NCI-H2081 (cell line): ENCODE measurements at places on chromosomes 5 and 9.
A peak's percentile ranks its signal among the peaks of the same experiment; 100 is the strongest.

DNA sequence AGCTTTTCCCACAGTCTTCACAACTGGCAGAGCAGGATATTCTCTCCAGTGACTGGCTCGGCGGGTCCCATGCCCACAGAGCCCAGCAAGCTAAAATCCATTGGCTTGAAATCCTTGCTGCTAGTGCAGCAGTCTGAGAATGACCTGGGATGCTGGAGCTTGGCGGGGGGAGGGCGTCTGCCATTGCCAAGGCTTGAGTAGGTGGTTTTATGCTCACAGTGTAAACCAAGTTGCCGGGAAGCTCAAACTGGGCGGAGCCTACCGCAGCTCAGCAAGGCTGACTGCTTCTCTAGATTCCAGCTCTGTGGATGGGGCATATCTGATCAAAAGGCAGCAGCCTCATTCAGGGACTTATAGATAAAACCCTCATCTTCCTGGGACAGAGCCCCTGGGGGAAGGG lies 194.1 kb downstream of the CCDC171 start:
- no peak for DNase-seq

GRCh38 chr9:2116073-2116472 lies 100.9 kb downstream of the SMARCA2 start:
- no peak for DNase-seq

GRCh38 chr5:149930043-149930748 lies 14.4 kb downstream of the PDE6A start:
- DNase-seq = no peak

DNA sequence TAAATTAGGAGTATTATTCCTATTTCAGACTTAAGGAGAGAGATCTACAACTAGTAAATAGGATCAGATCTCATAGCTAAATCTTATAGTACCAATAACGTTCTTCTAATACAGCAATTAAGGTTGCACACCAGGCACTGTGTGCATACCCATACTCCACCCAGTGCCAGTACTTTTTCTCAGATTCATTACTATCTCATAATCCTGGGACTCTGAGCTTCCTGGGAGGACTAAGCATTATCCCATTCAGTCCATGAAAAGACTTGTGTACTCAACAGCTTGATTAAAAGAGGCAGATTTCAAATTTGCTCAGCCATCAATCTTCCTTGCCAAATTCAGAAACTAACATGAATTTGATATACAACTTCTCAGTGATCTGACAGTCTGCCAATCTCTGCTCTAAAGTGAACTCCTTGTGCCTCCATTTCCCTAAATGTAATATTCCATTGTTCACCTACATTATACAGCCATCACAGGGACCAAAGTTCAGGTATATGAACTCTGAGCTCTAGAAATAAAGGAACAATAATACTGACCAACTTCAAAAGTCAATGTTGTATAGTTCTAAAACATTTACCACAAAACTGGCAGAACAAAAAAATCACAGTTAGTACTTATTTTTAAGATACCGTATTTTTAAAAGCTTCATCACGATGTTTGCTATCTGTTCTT lies 7.2 kb downstream of the STRBP start:
- DNase-seq = no peak

- DNase-seq = no peak
These were observed 24.5 kb upstream of the PDZD2 start for GRCh38 chr5:31614151-31615020.

- DNase-seq = no peak
These were observed 212.2 kb downstream of the CHSY3 start for GRCh38 chr5:130116462-130116861.

DNA sequence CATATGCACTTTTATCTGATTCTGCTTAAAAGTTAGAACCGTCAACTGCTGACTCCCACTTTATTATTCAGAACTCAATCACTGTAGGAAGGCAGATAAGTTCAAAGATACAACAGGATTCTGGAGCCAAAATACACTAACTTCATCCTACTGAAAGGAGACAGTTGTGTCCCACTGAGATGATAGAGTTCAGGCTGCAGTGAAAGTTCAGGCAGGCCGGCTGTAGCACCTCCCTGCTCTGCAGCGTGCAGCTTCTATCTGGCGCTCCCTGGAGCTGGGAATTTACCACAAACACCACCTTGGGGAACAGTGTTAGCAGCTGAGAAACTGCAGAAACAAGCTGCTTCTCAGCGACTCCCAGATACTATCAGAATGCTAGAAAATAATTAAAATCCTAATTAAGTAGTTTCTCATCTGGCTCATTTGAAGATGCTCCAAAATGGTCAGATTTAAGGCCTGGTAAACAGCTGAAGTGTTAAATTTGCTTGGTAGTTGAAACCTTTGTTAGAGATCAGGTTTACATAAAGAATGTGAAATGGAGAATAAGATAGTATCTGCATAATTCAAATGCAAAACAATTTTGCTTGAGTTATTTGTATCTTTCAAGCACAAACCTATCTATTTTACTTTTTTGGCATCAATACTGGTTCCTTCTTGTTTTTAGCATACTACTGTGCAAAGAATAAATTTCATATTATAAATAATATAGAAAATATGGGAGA lies 52.3 kb upstream of the CNTLN start:
- DNase-seq = no peak

DNA sequence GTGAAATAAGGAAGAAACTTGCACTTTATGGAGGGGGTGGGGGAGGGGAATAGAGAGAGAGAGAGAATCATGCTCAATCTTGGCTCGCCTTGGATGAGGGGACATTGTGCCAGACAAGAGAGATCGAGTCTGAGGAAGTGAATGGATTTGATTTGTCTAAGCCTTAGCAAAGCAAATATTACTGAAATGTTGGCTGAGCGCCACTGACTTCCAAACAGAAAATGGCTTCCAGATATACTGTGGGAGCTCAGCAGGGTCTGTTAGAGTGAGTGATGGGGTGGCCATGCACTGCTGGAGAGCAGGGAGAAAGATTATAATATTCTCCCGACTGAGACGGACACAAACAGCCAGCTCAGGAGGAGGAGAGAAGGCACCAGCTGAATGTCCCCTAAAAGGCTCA lies 34.5 kb downstream of the BRINP1 start:
- DNase-seq = peak; percentile 34

DNA sequence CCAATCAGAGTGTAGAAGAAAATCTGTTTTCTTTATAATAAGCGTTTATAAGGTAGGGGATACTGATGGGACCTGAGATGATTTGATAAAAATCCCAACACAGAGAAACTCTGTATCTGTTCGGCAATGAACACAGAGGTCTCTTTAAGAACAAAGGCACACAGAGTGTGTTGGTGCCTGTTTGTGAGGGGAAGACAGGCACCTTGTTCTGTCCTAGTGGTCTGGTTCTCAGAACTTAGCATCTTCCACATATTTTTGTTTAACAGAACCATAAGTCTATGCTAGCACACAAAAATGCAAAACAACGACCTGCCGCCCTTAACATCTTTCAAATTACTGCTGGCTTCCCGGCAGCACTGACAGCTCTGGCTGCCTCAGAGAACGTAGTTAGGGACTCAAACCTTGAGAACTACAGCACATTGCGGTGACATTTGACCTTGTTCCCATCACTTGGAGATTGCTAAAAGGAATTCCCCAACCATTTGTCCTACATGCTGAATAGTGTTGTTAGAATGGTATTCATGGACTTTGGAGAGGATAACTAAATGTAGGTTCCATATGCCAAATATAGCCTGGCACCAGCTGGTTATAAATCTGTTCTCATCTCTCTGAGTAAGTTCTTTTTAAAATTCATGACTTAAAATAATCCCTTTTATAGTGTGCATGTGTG lies 871.7 kb upstream of the TYRP1 start:
- DNase-seq = no peak

GRCh38 chr5:75510836-75511434 lies 494 bp downstream of the CERT1 start:
- DNase-seq = peak; percentile 1

DNA sequence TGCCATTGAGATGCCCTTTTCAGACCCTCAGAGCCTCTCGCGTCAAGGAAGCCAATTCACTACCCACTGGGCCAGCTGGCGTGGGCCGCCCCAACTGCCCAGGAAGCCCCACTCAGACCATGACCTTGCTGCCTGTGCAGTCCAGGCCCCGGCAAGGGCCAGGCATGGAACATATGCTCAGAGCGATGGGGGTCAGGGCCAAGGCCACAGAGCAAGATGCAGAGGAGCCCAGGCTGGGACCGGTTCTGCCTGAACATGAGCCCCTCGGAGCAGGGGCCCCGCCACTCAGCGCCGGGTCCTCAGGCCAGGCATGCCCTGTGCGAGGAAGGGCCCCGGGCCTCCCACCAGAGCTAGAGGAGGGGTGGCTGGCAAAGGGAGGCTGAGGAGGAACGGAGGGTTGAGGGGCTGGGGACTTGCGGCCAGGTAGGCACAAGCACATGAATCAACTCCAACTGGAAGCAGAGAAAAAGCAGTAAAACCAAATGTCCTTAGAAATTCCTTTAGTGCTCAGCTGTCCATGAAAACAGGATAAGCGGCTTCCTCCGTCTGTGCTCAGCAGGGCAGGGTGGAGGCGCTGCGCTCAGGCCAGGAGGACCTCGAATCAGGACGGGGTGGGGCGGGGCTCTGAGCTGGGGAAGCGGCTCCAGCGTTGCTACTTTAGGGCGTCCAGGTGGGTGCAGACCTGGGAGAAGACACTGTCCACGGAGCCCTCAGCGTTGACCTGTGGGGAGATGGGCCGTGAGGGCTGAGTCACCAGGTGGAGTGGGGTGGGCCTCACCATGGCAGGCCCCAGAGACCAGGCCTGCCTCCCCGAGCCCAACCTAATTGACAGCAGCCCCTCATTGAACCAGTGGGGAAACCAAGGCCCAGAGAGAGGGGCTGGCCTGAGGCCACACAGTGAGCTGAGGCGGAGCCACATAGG lies 9.9 kb downstream of the AK1 start:
- DNase-seq = no peak

GRCh38 chr5:30968971-30969370 lies 224.5 kb upstream of the CDH6 start:
- no peak for DNase-seq

GRCh38 chr5:93800988-93801811 lies 59.8 kb upstream of the POU5F2 start:
- DNase-seq = peak; percentile 57

DNA sequence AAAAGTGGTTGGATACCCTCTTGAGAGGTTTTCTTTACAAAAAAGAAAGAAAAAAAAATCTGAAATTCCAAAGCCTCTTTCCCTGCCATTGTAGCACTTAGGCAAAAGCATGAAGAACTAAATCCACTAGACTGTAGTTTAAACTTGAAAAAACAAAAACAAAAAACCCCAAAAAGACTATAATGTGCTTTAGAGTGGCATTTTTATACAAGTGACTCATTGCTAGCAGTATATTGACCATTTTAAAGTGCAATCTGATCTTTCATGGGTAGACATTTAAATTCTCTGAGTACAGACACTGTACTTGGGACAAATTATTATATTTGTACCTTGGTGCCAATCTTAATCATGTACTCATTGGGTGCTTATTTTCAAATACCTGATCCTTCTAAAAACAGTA lies 50.8 kb downstream of the NDFIP1 start:
- no peak for DNase-seq

DNA sequence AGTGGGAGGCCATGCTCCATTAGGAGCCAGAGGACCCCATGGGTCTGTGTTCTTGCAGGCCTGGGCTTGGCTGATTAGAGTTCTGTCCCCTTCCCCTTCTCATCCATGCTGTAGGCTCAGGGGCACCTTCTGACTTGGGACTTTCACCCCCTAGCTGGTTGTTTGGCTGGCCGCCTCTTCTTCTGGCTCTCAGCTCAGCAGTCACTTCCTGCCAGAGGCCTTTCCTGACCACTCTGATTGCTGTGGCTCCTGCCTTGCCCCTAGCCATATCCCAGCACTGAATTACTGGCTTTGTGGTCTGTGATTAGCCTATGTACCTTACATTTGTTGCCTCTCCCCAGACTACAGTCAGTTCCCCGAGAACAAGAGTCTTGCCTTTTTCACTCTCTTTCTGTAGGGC lies 14.6 kb downstream of the ENTREP1 start:
- DNase-seq = no peak

DNA sequence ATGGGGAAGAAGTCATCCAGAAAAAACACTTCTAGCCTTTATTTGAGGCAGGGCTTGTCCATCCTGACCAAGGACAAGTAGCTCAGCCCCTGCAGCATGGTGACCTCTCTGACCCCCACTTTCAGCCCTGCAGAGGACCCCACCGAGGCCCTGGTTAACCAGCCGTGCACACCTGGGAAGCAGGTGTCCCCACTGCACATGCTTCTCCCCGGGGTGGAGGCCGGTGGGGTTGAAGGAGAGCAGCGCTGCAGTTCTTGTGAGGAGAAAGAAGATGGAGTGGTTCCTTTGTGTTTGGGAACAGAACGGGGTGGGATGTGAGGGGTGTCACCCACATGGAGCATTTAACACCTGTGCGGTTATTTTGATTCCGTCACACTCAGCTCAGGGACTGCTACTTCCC lies 21.1 kb upstream of the ZBTB34 start:
- DNase-seq = no peak

DNA sequence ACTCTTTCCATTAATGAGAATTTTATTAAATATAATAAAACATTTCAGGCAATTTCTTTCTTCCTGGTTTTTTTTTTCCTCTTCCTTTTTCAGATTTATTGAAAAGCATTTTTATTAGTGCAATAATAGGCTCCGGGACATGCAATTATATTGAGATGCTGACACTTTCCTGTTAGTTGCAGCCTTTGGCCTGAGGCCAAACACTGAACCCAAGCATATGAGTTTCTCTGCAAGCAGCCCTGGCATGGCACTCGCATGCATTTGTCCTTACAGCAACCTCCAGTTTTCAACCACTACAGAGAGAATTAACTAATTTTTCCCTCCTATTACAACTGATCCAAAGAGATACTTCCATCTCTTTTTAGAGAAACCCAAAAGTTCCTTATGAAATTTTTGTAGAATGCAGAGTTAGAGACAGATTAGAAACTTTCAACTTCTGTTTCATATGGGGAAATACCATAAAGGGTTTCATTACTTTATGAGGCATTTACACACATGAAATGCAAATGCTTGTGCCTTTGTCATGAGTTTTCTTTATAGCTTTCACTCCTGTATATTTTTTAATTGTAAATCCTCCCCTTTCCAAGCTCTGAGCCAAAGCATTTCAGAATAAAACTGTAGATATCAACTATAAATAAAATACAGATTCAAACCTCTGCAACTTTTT lies 183.0 kb downstream of the CETN3 start:
- DNase-seq = no peak

DNA sequence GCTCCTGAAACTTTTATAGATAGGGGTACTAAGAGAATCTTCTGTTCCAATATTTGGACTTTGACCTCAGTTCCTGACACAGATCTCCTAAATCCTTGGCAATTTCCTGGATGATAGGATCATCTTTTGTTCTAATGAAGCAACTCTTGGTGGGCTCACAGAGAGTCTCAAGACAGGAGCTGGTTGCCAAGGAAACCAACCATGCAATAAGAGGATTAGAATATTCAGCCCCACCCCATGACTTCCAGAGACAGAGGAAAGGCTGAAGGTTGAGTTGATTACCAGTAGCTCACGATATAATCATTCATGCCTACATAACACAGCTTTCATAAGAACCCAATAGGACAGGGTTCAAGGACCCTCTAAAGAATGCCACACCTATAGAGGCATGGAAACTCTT lies 2050.2 kb upstream of the CDH6 start:
- DNase-seq = no peak
